Activated gamma-delta T cell treated with Interleukin-2 at 50 U/mL for 16 hours (primary cell): ENCODE measurements at places on chromosomes 7 and 10.
A peak's percentile ranks its signal among the peaks of the same experiment; 100 is the strongest.

GRCh38 chr7:29484280-29484679 lies 79.4 kb upstream of the PRR15 start:
- DNase-seq: no peak

DNA sequence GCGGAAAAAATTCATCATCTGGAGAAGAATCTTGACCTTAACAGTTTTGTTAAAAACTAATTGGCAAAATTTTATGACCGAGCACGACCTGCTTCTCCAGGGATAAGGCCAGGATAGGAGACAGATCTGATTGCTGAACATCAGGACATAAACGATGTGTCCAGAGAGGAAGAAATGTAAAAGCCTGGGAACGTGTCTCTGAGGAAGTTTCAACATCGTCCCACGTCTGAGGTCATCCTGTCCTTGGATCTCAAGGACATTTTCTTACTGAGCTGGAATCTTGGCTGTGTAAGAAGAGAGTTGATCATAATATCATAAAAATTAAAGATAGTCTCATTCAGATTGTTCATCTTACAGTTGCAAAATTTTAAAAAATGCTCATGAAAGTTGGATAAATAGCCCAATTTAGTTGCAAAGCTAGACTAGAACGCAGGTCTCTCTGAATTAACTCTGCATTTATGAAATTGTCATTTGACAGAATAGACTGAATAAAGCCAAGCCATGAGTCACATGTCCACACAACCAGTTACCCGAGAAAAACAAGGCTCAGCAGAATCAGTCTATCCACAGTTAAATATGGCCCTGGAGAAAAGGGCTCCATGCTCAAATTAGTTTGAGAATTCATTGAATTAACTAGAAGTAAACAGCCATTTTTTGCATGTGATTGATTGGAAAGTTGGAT lies 120.0 kb upstream of the EGFR start:
- DNase-seq: no peak

DNA sequence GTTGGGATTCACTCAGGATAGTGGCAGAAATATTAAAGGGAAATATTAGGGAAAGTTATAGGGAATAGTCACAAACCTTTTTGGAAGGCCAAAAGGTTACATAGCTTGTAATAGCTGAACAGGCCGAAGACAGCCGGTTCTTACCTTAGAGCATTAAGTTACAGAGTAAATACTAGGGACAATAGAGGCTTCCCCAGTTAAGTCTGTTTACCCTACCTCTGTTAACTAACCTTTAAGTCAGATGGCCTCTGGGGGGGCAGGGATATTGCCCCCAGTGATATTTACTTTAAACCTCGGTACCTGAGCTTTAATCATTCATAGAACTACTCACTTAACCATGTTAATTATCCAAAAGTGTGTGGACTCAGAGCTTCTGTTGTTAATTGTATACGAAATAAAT lies 7.4 kb downstream of the POLR1F start:
- DNase-seq: no peak

- peak; percentile 16 for DNase-seq
These were observed 42.0 kb downstream of the CCDC6 start for GRCh38 chr10:59864141-59864962.

- no peak for DNase-seq
These were observed 63.5 kb downstream of the PIK3AP1 start for GRCh38 chr10:96656839-96657238.

DNA sequence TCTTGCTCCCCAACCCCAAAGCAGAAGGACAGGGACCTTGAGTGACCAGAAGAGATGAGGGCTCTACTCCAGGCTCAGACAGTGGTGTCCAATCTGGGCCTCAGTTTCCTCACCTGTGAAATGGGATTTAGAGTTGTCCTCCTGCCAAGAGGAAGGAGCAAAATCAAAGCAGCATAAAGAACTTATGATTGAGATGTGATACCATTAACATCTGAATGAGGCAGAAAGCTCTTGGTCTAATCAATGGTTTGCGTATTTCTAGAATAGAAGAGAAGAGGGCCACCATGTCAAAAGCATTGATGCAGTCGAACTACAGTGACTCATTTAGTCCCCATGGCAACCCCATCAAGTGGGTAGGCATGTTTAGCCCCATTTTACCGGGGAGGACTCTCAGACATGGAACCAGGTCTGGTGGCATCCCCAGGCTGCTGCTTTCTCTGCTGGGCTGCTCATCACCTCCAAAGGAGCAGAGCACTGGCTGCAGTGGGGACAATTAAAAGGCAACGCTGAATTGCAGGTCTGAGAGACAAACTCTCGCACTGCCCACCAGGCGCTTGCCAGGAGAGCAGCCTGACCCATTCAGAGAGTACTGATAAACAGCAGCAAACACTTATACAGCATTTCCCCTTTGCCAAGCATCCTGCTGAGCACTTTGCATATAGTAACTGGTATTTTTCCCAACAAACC lies 175.9 kb downstream of the NEURL1 start:
- DNase-seq: no peak

DNA sequence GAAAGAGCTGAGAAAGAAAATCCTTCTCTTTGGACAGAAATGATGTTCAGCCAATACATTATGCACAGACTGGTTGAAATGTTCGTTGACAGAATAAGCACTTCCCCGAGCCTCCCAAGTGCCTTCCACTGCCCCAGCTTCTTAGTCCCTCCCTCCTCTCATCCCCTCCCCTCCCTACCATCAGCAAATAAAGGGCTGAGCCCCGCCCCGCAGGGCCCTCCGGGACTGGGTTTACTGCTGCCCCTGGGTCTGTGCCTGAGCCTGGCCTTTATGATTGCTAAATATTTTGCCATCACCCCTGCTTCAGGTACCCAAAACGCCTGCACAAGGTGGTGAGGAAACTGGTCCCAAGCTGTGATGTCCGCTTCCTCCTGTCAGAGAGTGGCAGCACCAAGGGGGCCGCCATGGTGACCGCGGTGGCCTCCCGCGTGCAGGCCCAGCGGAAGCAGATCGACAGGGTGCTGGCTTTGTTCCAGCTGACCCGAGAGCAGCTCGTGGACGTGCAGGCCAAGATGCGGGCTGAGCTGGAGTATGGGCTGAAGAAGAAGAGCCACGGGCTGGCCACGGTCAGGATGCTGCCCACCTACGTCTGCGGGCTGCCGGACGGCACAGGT lies 28.1 kb downstream of the HKDC1 start:
- DNase-seq: no peak

DNA sequence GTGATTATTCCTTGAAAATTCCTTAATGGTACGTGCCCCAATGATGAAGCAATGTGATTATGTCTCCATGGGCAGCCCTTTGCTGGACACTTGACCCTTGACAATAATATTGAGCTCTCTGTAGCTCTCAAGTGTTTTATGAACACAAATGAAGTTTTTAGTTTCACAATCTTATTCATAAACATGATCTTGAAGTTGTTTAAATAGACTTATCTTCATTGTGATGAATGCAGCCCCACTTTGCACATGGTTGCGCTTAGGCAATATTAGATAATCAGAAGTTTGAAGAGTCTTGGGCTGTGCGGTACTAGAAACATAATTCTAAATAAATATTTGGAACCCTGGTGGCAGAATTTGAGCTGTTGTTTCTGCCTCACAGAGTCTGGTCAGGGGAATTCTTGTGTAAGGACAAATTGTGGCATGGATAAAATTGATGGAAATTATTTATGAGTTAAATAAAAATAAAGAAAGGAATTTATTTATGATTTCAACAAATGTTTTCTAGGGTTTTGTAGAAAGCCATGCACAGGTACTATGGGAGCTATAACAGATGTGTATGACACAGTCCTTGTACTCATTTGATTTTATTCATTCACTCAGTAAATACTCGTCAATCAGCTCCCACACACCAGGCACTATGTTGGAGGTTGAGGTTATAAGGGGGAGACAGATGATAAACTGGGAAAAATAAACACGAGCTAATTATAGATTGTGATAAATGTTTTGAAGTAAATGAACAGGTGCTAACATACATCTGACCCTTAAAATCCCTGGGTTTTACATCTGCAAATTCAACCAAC lies 217.9 kb downstream of the GALNT17 start:
- no peak for DNase-seq

- no peak for DNase-seq
These were observed 12.1 kb upstream of the TRUB1 start for GRCh38 chr10:114925587-114926586.

DNA sequence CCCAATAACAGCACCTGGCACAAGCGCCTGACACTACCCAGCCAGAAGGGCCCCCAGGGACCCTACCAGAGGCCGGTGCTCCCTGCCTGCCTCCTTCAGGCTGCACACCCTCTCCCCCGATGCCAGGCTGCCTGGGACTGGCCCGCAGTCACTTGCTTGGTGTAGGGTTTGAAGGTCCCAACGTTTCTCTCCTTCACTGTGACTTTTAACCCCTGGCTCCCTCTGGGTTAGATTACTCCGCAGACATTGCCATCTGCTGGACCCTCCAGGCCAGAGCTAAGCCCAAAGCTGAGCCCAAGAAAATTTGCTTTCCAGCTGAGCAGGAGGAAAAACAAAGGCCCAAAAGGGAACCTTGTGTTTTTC lies 6.9 kb downstream of the CDHR1 start:
- DNase-seq: no peak

DNA sequence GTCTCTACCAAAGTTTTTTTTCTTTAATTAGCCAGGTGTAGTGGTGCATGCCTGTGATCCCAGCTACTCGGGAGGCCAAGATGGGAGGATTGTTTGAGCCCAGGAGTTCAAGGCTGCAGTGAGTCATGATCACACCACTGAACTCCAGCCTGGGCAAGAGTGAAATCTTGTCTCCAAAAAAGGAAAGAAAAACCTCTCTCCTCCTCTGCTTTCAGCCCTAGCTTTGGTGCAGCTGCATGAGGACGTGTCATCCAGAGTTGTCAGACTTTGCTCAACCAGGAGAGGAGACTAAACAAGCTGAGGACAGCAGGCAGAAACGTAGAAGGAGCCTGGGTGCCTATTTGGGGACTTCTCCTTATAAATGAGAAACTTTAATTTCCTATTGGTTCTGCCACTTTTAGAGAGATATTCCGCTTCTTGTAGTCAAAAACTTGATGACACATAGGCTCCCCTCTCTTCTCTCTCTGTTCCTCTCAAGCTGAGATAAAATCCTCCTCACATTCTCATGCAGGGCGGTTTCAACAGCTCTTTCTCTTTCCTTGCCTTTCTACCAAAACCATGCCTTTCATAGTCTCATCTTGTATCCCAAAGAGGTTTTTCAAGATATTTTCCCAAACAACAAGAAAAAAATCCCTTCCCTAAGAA lies 205.4 kb downstream of the ARHGAP12 start:
- no peak for DNase-seq

DNA sequence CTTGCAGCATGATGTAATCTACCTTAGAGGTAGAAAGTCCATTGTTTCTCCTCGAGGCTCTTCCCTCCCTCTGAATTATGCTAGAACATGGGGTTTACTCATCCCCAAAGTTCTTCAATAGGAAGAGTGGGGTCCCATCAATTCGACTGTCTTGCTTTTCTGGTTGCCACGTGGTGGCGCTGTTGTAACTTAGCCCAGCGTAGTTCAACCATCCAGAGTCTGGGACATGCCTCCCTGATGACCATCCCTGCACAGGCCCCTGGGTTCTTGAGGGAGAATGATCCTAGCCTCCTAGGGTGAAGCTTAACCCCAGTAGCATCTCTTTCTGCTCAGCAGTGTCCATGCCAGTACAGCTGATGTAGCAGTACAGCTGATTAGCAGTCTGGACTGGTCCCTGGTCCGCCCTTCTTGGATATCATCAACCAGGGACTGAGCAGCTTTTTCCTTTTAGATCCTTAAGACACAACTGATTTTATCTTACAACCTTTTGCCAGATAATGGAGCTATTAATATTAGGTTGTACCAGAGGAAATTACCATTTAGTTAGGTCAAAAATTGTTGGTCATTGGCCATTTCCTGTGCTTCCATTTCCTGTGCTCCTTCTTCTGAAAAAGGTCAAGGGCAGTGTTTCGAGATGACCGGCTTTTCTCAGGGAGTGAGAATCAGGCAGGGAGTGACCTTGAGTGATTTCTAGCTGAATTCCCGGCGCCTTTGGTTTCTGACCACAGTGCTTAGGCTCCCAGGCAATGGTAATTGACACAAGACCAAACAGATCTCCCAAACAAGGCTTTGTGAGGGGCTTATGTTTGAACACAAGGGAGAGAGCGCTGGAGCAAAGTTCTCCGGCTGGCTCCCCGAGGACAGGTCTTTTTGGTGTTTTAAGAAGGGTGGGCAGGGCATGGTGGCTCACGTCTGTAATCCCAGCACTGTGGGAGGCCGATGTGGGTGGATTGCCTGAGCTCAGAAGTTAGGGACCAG lies 65.4 kb downstream of the TACC2 start:
- DNase-seq: no peak

DNA sequence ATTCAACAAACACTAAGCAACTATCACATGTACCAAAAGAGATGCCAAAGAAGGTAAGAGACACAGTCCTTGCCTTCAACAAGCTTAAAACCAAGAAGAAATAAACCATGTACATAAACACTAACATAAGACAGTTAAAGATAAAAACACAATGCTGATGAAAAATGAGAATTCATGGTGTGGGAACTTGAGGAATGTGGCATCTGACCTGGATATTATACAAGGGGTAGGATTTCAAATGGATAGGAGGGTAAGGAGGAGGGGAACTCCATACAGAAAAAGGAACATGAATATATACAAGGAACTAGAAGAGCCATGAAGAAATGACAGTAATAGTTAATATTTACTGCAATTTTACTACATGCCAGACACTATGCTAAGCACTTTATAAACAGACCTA lies 11.0 kb downstream of the HIBADH start:
- no peak for DNase-seq

DNA sequence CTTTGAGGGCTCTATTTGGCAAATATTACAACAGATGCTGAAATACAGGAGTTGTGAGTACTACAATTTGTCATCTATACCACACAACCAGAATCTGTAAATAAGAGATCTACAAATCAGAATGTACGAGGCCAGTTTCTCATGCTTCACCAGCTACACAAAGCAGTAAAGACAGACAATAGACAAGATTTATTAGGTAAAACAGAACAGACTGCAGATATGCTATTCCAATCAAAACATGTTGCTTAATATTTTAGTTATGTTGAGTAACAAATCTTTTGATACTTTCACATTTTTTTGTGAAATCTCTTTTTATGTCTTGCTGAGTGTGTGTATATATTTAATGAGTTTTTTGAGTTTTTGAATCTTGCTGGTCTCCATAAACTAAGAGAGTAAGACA lies 109.1 kb downstream of the CHCHD3 start:
- no peak for DNase-seq

- no peak for DNase-seq
These were observed 220.0 kb downstream of the FAM107B start for GRCh38 chr10:14554491-14555205.

GRCh38 chr10:20911626-20912025 lies 14.5 kb upstream of the NEBL start:
- DNase-seq: no peak

DNA sequence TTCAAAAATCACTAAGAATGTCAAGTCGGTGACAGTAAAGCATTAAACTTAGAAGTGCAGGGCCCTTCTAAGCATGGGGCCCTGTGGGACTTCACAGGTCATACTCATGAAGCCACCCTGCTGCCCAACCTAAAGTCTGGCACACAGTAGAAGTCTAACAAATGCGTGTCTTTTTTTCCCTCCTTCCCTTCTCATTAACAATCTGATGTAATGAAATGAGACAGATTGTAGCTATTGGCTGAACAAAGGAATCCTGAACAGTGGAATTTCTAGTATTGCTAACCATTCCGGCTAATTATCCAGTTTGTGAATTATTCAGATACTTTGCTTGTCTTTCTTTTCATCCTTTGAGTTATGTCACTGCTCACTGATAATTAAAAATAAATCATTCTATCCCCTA lies 369.9 kb downstream of the WDR11 start:
- DNase-seq: no peak
